ENCODE measurements at places on chromosomes 7 and 10.

DNA sequence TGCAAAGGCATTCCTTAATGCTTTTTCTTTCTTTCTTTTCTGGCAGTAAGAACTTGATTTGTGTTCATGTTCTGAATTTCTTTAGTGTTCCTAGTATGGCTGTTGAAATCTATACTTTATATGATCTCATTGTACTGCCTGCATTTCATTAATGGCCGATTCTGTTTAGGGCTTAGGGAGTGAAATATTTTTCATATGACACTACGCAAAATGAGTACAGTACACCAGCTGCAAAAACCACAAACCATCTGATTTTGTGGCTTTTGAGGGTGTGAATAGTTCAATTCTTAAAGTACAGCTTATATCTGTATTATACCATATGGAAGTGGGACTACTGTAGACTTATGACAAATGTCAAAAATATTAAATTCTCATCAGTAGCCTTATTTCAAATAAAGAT is 69.1 kb upstream of the FOXP2 start:
- no peak for DNase-seq

DNA sequence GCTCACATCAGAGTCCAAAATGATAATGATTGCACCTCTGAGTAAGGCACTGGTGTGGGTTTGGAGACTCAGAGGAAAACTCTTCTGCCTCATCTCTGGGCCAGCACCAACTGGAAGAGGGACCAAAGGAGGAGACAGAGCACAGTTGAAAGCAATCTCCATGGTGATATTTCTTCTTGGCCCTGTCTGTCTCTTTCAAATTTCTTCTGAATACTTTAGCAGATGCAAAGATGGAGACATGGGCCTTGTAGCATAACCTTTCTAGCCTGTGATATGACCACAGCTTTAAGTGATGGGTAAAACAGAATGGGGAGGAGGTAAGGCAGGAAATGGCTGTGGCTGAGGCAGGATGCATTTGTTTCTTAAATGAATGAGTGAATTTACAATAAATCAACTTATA is 12.2 kb upstream of the GIMAP7 start:
- no peak for DNase-seq

DNA sequence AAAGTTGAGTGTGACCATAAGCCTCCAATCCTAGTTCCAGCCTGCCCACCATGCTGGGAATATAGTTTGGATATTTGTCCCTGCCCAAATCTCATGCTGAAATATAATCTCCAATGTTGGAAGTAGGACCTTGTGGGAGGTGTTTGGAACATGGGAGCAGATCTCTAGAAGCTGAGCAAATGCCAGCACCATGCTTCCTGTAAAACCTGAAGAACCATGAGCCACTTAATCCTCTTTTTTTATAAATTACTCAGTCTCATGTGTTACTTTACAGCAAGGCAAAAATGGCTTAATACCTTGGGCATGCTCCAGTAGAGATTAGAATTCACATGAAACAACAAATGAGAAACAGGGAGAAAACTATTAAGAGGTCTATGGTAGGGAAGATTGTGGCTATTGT is 27.2 kb downstream of the STEAP1 start:
- no peak for DNase-seq

- DNase-seq, result no peak
These were observed 106.1 kb upstream of the SP8 start for GRCh38 chr7:20892776-20893175.
